ENCODE measurements at places on chromosomes 2 and 18.

DNA sequence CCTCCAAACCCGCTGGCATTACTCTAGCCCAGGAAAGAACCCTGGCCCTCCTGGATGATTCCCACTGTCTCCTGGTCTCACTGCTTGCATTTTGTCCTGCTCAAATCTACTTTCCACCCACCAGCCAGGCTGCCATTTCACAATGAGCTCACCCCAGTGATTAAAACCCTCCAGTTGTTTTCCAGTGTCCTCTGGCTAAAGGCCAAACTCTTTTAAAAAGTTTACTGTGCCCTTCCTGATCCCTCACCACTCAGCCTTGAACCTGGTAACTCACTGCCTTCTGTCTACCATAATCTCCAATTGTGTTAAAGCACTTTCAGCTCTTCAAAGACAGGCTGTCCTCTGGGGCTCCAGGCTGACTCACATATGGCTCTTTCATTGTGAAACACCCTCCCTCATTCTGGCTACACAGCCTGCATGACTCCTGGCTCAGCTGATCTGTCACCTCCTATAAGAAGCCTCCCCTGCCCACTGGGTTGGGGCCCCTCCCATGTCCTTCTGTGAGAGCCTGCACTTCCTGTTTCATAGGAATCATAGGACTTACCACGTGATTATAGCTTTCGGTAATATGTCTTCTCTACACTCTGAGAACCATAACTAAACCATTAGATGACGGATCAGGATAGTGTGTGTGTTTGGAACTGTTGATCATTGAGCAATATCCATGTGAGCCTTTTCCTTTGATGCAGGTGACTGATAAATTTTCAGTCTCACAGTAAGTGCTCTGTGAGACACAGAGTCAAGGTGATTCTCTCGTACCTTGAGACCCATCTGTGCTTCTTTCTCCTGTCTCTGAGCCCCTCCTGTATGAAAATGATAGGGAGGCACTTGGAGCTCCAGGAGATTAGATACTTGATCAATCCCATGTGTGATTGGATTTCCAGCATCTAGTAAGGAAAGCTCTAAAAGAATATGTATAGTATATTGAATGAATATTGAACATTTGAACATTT, 590.8 kb upstream of the ID2 start:
- DNase-seq, result peak; percentile 98

- DNase-seq, result no peak
Measured at GRCh38 chr2:187549193-187549592, 5.0 kb downstream of the TFPI start.

- no peak for DNase-seq
Measured at GRCh38 chr2:174086708-174087107, 121.5 kb upstream of the SP3 start.

DNA sequence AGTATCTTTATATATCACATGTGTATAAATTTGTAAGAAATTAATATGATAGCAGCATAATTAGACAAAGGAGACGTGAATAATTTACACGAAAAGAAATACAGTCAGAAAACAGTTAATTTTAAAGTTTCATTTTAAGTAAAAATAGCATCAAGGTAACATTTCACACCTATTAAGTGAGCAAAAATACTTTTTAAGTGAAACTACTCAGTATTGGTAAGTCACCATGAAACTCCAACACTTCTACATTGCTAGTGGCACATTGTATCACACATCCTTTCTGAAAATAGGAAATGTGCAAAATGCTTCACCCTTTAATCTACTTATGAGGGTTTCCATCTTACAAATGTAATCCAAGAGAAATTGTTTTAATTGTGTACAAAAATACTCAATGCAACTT, 287.9 kb upstream of the EPAS1 start:
- no peak for DNase-seq

GRCh38 chr2:215314896-215315295, 3.0 kb downstream of the ATIC start:
- DNase-seq, result no peak

DNA sequence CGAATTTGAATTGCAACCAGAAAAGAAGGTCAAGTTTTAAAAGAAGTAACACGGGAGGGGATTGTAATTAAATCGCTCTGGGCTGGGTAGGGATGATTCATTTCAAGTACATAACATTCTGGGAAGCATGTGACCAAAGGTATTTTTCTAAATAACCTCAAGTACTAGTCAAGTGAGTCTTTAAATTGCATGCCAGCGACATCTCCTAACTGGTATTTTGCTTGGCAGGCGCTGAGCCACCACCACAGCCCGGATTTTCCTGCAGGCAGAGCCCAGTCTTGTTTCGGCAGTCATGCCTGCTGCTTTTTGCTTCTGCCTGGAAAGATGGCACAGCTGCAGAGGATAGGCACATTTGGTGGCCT, 33.7 kb upstream of the NPAS2 start:
- peak; percentile 73 for DNase-seq

DNA sequence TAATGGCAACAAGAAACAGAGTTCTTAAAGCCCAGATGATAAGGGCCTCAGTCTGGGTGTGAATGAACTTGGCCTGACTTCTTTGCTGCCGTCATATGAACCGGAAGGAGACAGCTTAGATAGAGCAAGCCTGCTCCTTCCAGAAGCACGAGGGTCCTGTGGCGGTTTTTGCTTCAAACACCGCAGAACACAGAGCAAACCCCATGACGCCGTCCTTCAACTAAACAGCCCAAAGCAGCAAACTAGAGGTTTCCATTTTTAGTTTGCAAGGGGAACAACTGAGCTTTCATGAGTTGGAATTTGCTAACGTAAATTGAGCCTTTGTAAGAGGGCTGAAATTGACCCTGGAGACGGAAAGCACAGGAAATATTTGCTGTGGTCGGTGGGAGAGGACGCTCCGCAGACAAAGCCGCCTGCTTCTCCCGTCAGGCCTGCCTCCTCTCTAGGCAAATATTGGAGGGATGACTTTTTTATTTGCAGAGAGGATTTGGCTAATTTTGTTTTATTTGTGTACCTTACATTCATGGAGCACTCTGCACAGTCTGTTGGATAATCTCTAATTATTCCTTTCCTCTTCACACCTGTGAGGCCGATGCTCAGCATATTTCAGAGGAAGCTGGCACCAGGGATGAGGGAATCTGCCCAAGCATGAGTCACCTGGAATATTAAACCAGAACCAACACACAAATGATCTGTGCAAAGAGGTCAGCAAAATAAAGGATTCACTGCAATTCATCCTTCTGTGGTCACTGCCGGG, 134.0 kb upstream of the NCK2 start:
- DNase-seq, result no peak

DNA sequence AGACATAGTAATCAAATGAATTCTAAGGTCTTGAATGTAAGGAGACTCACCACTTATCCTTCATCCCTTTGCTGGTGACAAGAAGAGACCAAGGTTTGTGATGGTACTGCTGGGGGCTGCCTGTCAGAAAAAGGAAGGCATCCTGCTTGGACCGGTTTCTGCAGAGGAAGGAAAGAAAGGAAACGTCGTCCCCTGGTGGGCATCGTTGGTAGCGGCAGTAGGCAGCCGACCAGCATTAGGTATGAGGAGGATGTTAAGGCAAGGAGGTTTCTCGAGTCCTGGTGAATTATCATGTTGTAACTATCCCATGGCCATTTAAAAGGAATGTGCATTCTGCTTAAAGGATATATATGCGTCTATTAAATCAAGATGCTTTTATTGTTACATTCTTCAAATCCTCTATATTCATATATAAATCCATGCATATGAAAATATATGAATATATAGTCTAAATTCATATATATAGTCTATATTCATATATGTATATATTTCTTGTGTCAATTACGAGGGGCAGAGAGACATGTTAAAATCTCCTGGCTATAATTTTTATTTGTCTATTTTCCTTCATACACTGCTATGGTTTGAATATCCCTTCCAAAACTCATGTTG, 94.4 kb upstream of the TGFA start:
- DNase-seq, result peak; percentile 70

GRCh38 chr2:44537264-44537663, 175.5 kb downstream of the CAMKMT start:
- DNase-seq, result peak; percentile 50

DNA sequence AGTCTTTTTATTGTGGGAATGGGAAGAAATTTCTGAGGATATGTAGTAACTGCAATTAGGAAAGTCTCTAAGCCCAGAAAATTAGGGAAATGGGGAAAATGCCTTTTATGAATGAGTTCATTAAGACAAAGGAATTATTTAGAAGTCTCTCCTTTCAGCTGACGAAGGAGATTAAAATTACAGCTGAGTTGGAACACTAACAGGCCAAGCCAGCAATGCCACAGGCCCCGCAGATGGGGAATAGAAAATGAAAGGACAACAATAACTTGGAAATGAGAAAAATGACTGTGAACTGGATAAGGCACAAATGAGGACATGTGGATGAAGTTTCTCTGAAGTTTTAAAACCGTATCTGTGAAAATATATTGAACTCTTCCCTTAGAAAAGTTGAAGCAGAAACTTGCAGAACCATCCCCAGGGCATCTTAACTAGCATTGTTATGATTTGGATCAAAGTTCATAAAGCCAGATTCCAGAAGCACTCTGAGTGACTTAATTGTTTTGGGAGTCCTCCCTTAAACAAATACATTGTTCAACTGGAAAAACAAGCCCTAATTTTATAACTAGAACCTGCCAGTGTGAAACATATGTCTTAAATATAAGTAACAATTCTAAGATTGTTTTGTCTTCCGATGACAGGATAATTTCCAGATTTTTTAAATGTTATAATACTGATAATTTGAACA, 51.3 kb downstream of the C2orf76 start:
- DNase-seq, result peak; percentile 21

Measured in cardiac fibroblast (primary cell).